Effector CD4-positive, alpha-beta T cell (primary cell): ENCODE measurements at places on chromosomes 7 and 10.

DNA sequence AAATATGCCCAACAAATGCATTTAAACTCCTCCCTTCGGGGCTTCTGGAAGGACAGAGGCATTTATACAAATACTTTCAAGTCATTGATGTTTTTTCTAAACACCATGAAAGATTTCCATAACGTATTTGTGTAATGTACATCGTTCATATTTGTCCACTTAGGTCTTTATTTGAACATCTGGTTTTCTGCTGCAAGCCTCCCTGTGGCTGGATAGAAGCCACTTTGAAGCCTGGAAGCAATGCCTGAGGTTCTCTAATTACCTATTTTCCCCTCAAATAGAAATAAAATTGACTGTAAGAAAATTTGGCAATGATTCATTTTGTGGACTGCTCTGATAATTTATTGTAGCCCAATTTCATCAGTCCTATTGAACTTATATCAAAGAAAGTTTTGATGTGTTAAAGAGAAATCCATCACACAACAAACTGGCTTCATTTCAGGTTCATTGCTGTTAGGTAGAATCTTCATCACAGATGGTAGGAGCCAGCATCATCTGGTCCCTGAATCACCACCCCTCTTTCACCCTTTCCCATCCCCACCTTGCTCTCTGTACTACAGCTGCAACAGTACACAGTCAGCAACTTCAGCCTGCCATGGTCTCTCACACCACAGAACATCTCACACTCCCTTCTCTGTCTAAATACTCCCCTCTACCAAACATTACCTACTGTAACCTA is 186.0 kb upstream of the MGMT start:
- DNase-seq, result no peak

GRCh38 chr10:68103261-68103878 is 5.9 kb upstream of the MYPN start:
- no peak for DNase-seq

- DNase-seq, result no peak
Observed at GRCh38 chr10:15879058-15879457, 18.8 kb upstream of the MINDY3 start.

DNA sequence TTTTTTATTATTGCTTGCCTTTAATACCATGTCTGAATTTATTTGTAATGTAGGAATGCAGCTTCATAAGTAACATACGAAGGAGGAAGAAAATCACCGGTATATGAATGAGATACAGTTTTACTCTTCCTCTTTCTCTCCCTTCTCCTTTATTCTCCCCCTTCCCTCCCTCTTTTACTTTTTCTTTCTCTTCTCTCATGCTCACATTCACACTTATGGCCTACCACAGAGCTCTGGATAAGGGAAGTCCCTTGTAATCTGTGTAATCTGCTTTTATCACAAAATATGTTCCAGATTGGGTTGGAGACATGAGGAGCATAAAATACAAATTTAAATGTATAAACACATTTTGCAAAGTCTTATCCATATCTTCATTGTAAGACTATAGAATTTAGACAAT is 59.4 kb downstream of the MDFIC start:
- DNase-seq, result no peak

DNA sequence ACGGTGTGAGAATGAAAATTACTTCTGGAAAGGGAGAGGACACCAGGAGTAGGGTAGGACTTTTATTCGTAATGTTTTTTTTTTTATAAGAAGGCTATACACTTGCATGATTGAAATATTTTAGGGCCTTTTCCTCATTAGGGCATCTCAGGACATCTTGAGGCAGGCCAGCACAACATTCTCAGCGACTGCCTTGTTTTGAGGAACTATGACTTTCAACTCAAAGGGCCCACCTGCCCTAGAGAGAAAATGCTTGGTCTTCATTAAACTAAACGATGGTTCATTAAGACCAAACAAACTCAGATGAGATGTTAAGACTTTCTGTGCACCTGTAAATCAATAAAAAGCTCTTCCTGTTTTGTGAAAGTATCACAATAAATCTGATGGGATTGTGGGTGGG is 11.3 kb downstream of the NOD1 start:
- DNase-seq, result no peak

DNA sequence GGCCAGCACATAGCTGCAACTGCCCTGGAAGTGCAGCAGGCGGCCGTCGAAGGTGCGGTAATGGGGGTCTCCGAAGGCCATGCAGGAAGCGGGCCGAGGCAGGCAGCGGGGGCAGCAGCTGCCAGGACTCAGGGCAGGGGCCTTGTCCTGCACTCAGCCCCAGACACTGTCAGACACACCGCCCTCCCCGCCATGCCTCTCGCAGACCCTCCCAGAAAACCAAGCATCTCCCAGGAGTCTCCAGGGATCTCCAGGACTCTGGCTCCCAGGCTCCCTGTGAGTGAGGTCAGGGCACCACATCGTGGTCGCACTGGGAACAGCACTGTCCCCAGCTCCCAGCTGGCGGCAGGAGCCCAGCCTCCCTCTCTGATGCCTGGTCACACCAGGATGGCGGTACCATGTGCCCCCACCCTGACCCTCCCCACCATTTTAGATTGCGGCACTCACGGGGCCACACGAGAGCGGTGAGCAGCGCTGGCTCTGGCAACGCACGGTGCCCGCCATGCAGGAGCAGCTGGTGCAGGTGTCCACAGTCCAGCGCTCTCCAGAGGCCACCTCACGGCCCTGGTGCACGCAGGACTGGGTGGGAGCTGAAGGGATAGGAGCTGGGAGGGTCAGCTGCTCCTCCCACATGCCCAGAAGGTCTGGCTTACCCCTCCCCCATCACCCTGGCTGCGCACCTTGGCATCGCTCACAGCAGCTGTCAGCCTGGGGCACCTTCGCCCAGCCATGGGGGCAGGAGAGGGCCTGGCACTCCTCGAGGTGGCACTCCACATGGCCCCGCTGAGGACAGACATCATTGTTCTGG is 17.5 kb downstream of the ATP6V1F start:
- DNase-seq, result no peak

GRCh38 chr10:11604865-11605650 is 6.4 kb downstream of the USP6NL start:
- DNase-seq, result no peak

- no peak for DNase-seq
Observed at GRCh38 chr7:129401967-129402860, 32.0 kb upstream of the STRIP2 start.

- DNase-seq, result no peak
Observed at GRCh38 chr10:31467791-31468535, 148.9 kb downstream of the ZEB1 start.

DNA sequence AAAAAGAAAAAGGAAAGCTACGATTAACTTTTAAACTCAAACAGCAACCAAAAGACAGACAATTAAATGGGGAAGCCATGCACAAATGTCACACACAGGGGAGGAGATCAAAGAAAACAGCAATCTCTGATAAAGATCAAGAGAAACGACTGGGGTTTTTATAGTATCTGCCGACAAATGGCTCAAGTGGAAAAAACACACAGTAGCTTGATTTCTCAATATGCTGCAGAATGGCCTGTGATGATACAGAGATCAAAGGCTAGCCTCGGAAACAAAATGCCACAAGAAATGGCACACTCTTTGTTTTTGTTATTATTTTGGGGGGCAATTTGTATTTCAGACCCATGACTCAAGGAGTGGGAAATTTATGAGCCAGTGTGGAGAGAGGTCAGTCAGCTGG is 126.1 kb downstream of the TEX36 start:
- no peak for DNase-seq

DNA sequence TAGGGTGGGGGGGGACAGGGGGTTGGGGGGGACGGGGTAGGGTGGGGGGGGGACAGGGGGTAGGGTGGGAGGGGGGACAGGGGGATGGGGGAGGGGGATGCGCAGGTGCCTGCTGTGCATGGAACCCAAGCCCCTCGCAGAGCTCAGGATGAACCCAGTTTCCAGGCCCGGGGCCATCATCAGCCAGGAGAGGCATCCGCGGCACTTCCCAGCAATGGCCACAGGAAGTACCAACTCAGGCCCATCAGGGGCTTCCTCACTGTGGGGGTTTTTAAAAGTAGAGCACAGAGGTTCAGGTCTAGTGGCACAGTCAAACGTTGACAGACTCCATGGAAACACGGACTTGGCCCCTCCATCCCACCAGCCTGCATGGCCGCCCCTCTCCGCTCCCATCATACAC is 172.7 kb downstream of the DIP2C start:
- DNase-seq, result no peak

- DNase-seq, result no peak
Observed at GRCh38 chr10:62856021-62856420, 39.9 kb upstream of the EGR2 start.

DNA sequence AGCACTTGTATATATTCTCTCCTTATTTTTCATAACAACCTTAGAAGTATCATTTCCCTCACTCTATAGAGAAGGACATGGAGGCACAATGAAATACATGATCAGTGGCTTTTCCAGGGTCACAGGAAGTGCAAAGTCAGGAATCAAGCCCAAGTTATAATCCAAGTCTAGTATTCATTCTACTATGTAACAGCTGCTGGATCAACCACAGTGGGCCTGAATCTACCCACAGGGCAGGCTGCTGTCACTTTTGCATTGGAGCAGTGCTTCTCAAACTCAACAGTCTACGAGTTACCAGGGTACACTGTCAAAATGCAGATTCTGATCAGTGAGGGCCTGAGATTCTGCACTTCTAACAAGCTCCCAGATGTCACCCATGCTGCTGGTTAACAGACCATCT is 18.3 kb downstream of the ZDHHC16 start:
- DNase-seq, result no peak

GRCh38 chr7:84188786-84189405 is 5.7 kb downstream of the SEMA3A start:
- no peak for DNase-seq

DNA sequence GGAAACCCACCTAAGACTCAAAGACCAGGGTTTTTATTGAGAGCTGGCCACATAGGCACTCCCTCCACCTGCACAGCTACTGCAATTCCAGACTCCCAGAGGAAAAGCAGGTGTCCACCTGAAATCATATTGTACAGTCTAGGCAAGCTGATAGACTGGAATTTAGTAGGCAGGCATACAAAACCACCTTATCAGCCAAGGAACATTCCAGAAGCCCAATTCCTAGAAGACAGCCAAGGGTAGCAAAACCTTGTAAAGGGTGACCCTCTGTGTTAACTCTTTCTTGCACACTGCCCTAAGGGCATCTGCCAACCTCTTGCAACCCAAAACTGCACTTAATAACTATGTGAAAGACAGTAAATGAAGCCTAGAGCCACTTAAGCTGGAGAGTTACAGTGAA is 5.3 kb downstream of the TMEM176A start:
- no peak for DNase-seq

- DNase-seq, result no peak
Observed at GRCh38 chr7:8605221-8605620, 171.8 kb downstream of the NXPH1 start.

GRCh38 chr7:68020102-68020501 is 1023.5 kb downstream of the TYW1 start:
- DNase-seq, result no peak

DNA sequence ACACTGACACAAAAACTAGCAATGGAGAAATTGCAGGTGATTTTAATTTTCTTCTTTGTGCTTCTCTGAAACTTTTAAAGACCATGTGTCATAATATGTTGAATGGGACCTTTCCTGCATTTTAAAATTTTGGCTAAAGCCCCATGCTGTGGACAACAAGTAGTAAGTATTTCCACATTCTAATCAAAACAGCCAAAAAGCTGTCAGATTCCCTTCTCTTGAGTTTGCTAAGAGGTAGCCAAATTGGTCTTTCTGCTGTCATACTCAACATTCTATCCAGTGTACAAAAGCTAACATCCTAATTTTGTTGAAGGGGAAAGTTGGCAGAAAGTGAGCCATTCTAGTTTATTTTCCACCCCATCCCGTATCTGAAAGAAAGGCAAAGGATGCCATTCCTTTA is 447.6 kb downstream of the TFEC start:
- no peak for DNase-seq

GRCh38 chr7:137990251-137990941 is 11.5 kb downstream of the CREB3L2 start:
- DNase-seq, result no peak

GRCh38 chr7:142616121-142616643 is 133.1 kb upstream of the PRSS1 start:
- DNase-seq, result no peak

- no peak for DNase-seq
Observed at GRCh38 chr10:118572256-118573041, 23.0 kb downstream of the PRLHR start.

DNA sequence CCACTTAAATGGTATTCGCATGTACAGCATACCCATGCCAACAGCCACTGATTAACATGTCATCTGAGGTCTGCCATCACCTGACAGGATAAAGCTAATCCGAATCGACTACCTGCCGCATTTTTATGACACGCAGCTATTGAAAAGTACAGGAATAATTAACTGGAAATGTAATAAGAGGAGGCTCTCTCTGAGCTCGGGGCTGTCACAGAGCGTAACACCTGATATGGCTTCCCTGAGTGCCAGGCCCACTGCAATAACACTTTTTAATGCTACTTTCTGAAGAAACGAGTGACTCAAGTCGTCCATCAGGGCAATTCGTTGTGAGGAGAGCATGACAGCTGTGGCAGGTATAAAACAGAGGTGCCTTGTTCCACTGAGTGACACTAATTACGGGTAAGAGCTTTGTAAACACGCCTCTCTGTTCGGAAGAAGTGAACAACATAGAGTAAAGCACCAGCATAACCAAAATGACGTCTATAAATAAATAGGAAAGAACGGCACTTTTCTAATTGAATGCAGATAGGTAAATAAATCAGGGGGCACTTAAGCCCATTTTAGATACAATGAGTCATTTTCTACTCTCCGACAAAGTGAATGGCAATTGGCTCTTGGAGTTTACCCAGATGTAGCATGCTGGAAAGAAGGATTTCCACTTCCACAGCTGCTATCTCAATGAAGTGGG is 56.5 kb upstream of the CREB5 start:
- DNase-seq, result no peak

- no peak for DNase-seq
Observed at GRCh38 chr7:136514776-136515175, 353.7 kb upstream of the CHRM2 start.

DNA sequence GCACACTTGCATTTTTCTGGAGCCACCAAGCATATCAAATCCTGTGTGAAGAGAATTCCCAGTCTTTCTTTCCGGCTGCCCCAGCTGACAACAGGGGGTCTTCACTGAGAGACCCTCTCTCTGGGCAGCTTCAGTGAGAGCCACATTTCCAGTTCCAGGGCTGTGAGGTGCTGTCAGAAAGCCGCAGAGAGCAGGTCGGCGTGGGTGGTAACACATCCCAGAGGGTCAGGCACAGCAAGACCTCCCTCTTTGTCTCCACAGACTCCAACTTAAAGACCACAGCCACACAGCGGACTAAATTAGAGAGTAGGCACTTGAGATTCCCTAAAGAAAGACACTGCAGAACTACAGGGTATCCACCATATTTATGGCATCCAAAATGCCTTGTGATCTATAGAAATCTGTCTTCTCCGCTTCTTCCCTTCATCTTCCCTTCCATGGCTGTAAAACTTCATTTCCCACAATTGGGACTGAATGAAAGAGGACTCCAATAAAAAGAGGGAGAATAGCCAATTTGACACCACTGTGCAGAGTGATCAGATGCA is 116.0 kb upstream of the C7orf33 start:
- DNase-seq, result no peak

GRCh38 chr7:27972276-27972675 is 208.3 kb downstream of the JAZF1 start:
- DNase-seq, result no peak

GRCh38 chr7:25234336-25234735 is 6.0 kb upstream of the NPVF start:
- DNase-seq, result no peak
